ENCODE measurements at places on chromosomes 3 and 15.

DNA sequence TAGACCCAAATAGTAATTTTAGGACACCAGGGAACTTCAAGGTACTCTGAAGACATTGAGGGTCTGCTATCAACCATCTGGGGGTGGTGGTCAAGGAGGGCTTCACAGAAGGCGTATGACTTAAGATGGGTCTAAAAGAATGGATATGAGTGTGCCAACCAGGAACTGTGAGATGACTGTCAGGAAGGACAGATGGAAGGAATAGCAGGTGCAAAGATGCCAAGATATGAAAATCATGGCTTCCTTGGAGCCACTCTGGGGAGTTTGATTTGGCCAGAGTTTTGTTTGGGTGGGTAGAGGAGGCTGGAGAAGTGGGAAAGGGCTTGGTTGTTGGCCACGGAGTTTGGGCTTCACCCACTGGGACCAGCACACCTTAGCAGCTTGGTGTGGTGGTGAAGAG, 21.2 kb downstream of the CDCP1 start:
- no peak for DNase-seq

DNA sequence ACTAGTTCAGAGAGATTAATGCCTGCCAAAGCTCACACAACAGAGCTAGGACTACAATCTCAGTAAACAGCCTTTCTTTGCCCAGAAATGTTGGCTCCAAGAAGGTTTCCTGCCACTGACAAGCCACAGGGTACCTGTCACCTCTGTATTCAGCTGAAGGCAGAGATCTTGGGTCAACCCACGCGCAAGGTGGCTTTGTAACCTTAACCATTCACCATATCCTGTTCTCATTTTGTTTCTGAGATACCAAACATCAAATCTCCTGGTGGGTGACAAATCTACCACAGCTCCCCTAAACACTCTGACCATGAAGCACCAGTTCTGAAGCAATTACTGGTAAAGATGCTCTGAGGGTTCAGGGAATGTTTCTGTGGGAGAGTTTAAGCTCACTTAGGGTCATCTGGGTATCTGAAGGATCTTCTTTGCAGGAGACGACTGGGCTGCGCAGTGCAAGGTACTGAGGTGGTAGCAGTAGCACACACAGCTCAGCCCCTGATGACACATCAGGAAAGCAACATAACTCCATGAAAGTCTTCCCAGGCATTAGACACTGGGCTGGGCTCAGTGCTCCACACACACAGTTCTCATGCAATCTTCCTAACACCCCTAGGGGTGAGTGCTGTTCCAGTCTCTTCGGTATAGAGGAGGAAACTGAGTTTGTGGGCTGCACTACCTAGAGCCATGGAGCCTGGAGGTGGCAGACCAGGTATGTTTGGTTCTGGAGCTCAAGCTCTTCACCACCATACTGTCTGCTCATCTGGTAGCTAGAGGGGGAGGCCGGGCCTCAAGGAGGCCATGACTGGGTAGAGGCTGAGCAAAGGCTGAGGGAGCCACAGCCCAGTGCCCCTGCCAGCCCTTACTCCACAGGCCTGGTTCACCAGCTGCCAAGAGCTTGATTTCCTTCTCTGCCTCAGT, 7.7 kb downstream of the CXCR6 start:
- peak; percentile 67 for DNase-seq

GRCh38 chr3:66527246-66527645, 26.4 kb upstream of the LRIG1 start:
- DNase-seq: no peak

DNA sequence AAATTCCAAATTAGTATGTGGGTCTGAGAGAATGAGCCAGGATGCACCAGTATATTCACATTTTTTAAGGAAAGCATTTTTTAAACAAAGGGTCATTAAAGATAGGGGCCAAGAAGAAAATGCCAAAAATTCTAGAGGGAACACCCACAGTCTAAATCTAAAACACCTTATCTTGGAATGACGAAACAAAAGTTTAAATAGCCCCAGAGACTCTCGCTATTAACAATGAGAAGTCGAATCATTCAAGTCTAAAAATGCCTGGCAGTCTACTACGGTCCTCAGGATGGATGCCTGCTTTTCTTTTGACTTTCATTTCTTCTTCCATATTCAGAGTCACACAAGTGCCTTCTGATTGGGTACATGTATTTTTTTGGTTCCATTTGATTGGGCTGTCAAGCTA, 66.3 kb downstream of the SSUH2 start:
- no peak for DNase-seq

GRCh38 chr15:49978121-49978520, 140.9 kb downstream of the ATP8B4 start:
- no peak for DNase-seq

GRCh38 chr3:13039213-13039896, 33.9 kb downstream of the IQSEC1 start:
- DNase-seq: no peak

DNA sequence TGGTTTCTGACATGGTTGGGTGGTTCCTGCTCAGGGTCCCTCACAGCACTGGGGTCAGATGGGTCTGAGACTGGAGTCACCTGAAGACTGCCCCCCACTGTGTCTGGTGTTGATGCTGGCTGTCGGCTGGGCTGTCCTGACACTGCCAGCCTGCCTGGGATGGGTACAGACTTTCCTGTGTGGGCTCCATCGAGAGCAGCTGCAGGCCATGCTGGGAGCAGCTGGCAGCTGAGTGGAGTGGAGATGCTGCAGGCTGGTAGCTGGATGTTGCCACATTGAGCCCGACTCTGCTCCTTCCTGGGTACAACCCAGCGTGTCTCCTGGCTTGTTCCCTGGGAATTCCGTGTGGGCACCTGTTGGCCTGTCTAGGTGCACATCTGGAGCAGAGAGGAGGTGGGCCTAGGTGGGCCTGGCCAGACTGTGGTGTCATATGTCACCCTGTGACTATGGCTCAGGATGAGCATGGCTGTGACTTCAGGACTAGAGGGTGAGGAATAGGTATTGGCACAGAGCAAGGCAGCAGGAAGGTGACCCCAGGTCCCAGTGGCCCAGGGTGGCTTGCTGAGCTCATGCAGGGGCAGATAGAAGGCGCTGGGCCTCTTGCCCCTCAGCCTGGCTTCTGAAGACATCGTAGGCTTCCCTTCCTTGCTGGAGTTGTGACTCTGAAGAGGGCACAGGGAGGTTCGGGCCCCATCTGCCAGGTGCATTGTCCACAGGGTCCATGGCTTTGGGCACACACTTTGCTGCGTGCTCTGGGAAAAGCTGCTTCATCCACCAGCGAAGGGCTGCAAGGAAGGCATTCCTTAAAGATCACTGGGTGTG, 40.0 kb upstream of the PRR23E start:
- DNase-seq: no peak

DNA sequence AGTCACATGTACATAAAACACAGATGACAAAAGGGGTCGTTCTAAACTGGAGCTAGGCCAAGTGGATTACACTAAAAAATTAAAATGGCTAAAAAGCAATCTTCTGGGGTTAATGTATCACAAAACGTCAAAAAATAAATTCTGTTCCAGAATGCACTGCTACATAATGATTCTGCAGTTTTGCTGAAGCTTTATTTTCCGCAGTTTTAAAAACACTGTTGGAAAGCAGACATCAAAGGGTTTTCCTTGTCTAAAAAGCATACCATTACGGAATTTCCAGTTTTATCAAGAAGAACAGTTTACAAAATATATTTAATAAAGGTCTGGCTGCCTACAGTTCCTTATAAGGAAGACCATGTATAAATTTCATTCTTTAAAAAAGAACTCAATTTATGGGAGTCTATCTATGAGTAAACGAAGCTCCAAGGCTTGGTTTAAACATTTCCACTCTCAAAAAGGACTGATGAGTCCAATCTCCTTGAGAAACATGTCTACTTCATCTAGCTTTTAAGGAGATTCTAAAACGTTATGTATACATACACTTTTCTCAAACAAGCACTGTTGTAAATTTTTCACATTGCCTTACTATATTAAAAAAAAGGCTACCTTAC, 1.3 kb downstream of the DMXL2 start:
- no peak for DNase-seq

DNA sequence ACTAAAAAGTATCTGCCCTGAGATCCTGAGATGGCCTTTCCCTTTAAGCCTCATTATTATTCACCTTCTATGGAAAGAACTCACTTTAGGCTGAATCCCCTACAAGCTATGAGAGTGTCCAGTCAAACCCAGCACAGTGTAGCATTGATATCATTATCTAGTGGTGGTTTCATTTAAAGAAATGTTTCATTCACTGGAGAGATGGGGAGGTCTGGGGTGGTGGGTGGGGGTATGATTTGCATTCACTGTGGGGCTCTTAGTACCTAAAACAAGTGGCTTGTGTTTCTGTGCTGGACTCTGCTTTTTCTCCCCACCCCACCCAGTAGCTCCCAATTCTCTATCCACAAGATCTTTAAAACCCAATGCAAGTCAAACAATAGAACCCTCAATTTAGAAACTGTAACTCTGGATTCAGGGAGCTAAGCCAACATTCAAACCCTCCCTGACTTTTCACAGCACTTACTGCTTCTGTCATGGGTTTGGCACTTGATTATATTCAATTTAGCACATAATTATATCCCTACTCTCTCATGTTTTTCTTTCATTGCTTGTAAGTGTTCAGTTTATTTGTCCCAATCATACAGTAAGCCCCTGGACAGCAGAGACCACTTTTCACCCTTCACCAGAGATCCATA, 310.5 kb upstream of the THBS1 start:
- DNase-seq: no peak

GRCh38 chr15:31402511-31403056, 75.9 kb downstream of the KLF13 start:
- no peak for DNase-seq

GRCh38 chr3:22089284-22089683, 338.3 kb upstream of the ZNF385D start:
- DNase-seq: no peak

DNA sequence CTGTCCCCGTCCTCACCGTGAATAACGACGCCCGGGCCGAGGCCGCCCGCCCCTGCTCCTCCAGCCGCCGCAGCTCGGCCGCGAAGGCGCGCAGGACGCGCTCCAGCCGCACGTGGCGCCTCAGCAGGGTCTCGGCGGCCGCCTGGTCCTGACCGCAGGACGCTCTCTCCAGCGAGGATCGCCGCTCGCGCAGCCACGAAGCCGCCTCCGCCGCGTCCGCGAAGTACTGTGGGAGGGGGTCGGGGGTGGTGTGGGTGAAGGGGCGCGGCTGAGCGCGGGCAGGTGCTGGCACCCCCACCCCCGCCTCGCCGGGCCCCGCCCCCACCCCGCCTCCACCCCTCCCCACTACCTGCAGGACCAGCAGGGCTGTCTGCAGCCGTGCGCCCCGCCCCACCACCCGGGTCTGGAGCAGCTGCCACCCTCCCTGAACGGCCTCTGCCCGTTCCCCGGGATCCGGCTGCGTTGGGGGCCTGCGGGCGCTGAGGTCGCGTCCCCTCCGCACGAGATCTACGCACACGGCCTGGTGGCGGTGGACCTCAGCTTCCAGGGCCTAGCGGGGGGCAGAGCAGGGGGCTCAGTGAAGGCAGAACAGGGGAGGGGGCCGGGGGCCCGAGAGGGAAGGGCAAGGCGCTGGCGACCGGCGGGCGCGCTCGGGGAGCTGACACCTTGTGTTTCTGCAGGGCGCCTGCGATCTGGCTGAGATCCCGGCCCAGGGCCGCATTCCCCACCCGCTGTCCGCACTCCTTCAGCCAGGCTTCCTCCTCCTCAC, 11.7 kb downstream of the SPTBN5 start:
- peak; percentile 10 for DNase-seq

- DNase-seq: no peak
Measured at GRCh38 chr15:60395276-60396011, 2.3 kb downstream of the ANXA2 start.

- DNase-seq: no peak
Measured at GRCh38 chr15:57551715-57552677, 39.7 kb upstream of the MYZAP start.

GRCh38 chr3:32873531-32874130, 55.8 kb downstream of the TRIM71 start:
- no peak for DNase-seq

GRCh38 chr3:4934050-4934449, 45.2 kb upstream of the BHLHE40 start:
- no peak for DNase-seq

- no peak for DNase-seq
Measured at GRCh38 chr3:58117561-58118181, 93.1 kb downstream of the DNASE1L3 start.

GRCh38 chr15:94470492-94470891, 239.1 kb downstream of the MCTP2 start:
- no peak for DNase-seq

DNA sequence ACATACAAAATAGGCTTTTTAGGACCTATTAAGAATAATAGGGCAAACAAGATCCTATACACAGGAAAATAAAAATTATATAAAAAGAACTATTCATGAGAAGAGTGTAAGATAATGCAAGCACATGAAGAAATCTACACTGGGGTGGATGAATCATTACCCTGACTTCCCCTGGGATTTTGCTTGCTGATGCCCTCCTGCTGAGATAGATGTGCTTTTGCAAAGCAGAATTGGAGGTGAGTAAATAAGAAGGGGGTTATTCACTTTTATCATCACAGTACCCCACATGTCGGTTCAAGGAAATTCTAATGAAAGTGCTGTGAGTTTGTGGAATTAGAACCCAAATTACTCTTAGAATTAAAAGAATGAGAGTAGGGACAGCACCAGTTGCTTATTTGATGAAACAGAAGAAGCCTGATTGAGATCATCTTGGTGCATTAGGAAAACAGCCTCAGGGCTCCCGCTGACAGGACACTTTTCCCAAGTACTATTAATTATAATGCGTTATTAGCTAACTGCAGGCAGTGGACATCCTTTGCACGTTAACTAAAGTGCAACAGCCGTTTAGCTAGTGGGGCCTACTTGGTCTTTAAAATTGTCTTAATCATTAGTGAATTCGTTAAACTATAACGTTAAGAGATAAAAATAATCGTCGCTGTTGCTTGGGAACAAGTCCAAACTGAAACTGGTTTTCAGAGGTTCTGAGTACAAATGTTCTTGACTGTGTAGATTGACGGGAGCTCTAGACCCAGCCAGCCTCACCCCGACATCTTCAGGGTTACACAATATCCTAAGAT, 48.4 kb downstream of the SLC2A2 start:
- DNase-seq: no peak

GRCh38 chr15:68497206-68497910, 65.4 kb upstream of the ITGA11 start:
- no peak for DNase-seq

- DNase-seq: peak; percentile 55
Measured at GRCh38 chr15:40238532-40239403, at the start of gene PAK6. TSS of gene PAK6 (plus strand) at chr15:40239063. CDS start at chr15:40264786, 25,723 bp downstream.

GRCh38 chr15:62362608-62363007, 197.5 kb upstream of the C2CD4B start:
- DNase-seq: no peak

- no peak for DNase-seq
Measured at GRCh38 chr3:31777887-31778286, 203.2 kb downstream of the OSBPL10 start.

DNA sequence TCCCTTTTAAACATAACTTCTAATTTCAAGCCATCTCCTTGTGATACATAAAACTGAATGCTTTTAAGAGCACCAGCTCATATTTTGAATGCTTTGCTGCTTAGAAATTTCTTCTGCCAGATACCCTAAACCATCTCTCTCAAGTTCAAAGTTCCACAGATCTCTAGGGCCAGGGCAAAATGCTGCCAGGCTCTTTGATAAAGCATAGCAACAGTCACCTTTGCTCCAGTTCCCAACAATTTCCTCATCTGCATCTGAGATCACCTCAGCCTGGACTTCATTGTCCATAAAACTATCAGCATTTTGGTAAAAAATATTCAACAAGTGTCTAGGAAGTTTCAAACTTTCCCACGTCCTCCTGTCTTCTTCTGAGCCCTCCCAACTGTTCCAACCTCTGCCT, 17.5 kb downstream of the OSTN start:
- DNase-seq: no peak

- no peak for DNase-seq
Measured at GRCh38 chr3:66452303-66453011, 48.4 kb downstream of the LRIG1 start.

GRCh38 chr3:195763076-195763830, 42.5 kb downstream of the MUC20 start:
- no peak for DNase-seq

All from stimulated activated naive CD8-positive, alpha-beta T cell treated with anti-CD3 and anti-CD28 coated beads, Interleukin-15, Interleukin-2, amounts not matched to agents 100 U/mL and 50 U/mL, for 24 hours (primary cell).